ENCODE measurements at places on chromosomes 3 and 15.

GRCh38 chr3:8445861-8446260, 55.8 kb upstream of the LMCD1 start:
- peak; percentile 98 for DNase-seq

GRCh38 chr3:80554304-80554703, 786.5 kb upstream of the ROBO1 start:
- DNase-seq: no peak

- DNase-seq: no peak
These were observed 220.1 kb upstream of the CDIN1 start for GRCh38 chr15:36359286-36359685.

DNA sequence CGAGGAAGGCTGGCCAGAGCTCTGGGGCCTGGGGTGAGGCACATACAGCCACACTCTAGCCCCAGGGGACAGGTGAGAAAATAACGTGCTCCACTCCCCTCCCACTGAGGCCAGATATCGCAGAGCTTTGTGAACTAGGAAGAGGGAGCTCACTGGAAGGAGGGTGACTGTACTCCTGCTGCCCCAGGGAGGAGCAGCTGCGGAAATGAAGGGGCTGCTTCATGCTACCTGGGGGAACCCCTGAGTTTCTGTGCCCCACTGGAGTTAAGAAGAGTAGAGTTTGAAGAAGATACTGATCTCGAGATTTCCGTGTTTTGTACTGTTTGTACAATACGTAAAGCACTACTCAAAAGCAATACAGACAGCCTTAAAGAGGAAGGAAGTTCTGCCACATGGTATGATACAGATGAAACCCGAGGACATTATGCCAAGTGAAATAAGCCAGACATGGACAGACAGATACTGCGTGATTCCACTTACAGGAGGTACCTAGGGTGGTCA, 44.6 kb downstream of the CMTM6 start:
- no peak for DNase-seq

DNA sequence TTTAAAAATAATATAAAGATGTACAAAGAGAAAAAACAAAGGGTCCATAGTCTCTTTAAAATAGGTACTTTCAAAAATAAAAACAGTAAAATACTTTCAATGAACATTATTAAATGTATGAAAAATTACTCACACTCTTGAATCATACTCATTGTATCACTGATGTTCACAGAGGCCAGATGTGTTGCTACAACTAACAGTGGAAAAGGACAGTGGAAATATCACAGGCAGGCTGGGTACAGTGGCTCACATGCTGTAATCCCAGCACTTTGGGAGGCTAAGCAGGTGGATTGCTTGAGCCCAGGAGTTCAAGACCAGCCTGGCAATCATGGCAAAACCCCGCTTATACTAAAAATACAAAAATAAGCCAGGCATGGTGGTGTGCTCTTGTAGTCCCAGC, 26.8 kb downstream of the NPHP3 start:
- no peak for DNase-seq

- DNase-seq: peak; percentile 11
These were observed 364.2 kb upstream of the PLSCR5 start for GRCh38 chr3:146969356-146969755.

GRCh38 chr3:72384602-72385001, 463.6 kb downstream of the SHQ1 start:
- no peak for DNase-seq

- DNase-seq: no peak
These were observed 187.4 kb upstream of the LINGO1 start for GRCh38 chr15:77819851-77820728.

- DNase-seq: no peak
These were observed 20.8 kb downstream of the AKAP13 start for GRCh38 chr15:85401108-85401774.

DNA sequence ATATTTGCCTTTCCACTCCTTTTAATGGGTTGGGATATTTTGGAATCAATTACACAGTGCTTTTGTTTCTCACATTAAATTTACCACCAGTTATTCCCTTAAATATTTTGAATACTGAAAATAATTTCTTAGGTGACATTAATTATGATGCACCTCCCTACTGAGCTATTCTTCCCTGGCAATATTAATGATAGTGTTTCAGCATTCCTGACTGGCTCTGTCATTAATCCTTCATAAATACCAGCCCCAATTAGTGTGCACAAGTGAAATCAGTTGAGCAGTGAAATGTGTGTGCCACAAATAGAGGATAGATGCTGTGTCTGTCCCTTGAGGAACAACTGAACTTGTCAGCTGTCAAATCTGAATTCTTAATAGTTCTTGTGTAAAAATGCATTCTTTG, 304.0 kb downstream of the CACNA2D3 start:
- no peak for DNase-seq

DNA sequence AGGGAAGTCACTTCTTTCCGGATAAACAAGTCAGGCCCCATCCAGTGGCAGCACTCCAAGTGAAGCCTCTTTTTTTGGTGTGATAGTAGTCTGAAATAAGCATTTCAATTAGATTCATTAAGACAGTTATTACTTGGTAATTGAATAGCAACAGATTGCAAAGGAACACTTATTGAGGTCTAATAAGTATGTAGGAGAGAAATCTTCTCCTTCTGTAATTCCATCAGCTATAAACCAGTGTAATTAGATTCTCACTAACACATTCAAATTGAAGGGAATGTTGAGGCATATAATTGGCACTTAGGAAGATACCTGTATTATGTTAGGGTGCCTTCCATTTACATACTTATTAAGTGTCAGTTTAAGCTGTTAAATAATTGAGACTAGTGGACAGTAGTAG, 73.9 kb downstream of the SEMA6D start:
- DNase-seq: no peak

GRCh38 chr3:123520656-123521055, 64.2 kb downstream of the HACD2 start:
- no peak for DNase-seq

DNA sequence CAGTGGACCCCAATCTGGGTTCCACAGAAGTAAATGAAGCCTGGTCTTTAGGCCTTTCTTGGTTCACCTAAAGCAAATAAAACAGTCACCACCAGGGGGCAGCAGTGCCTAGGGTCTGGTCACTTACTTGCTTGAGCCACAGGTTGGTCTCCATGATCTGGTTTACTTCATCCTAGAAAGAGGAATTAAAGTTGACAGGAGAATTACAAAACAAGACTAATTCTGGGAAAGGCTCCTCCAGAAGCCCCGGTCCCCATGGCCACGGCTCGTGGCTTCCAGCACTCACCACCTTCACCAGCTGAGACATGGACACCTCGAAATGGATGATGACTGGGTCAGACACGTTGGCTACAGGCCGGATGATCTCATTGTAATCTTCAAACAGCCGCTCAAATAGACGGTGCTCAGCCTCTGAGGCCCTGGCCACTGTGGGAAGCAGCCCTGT, 2.3 kb downstream of the CHRNA3 start:
- peak; percentile 71 for DNase-seq

DNA sequence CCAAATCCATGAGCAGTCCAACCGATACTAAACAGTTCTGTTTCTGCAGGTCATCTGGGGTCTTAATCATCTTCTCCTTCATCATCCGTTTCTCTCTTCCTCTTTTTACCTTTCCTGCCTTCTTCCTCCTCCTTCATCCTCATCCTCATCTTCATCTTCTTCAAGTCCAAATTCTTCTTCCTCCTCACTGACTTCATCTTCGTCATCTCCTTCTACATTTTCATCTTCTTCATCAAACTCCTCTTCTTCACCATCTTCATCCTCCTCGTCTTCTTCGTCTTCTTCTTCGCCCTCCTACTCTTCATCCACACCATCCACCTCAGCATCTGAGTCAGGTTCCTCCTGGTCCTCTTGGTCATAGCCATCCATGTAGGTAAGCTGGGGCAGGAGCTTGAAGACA, 14.2 kb upstream of the COMMD4 start:
- no peak for DNase-seq

GRCh38 chr15:25508369-25509002, 69.7 kb upstream of the UBE3A start:
- DNase-seq: peak; percentile 33

DNA sequence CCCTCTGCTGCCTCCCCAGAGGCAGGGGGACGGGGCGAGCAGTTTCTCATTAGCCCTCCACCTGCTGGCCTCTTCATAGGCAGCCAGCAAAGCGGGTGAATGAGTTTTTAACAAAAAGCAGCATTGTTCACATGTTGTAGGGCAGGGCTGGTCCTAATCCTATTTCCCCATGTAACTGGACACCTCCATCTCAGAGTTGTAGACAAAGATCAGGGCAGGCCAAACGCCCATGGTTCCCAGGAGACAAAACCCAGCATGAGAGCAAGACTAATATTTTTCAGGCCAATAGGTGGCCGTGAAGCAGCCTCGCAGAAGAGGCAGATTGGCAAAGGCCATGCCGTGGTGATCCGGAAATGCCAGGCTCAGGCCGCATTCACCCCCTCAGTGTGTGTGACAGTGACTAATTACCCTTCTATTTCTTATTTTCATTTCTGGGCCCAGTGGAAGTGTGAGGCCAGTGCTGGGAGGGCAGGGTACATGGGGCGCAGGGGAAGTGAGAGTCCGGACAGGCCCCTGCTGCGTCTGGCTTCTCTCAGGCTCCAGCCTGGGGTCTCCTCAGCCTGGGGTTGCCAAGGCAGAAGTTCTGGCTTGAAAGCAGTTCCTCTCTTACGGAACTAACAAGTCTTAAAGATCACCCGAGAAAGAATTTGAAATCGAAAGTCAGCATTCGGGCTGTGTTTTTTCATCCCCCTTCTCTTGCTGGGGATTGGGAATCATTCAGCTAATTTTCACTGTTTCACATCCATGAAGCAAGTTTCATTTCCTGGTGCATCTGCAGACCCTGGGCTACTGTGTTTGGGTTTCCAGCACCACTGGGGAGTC, 64.8 kb downstream of the BOC start:
- DNase-seq: peak; percentile 58

DNA sequence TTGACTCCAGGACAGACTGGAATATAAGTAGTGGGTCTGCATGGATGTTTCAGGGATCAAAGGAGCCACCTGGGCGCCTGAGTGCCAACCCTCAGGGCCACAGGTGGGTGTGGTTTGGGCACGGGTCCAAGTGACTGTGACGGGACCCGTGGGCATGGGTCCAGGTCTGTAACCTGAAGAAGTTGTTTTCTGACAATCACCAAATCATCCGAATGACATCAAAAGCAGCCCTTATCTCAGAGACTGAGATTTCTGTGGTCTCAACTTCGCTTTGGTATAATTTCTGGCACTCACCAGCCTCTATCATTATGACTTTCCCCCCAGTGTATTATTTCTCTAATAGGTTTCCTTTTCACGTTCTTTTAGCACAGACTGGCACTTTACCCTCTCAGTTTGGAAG, 24.4 kb downstream of the RLBP1 start:
- DNase-seq: no peak

DNA sequence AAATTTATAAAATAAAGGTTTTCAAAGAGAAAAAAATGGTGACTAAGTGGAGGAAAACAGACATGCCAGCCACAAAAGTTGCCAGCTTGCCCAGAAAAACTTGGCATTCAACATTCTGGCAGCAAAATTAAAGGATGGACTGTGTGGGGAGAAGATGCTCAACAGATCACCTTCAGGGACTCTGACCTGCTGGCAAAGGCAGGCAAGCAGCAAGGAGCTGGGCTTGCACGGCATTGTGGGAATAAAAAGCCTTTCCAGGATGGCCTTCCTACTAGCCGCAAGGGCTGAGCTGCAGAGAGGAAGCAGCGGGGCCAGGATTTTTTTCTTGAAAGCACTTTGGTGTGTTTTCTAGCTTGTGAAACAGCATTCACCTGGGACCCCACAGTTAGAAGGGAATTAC, 101.9 kb upstream of the CACNA2D3 start:
- DNase-seq: no peak

Measured in astrocyte of the cerebellum (primary cell).